Fibroblast of upper back skin (primary cell): ENCODE measurements at places on chromosomes 16 and 17.

DNA sequence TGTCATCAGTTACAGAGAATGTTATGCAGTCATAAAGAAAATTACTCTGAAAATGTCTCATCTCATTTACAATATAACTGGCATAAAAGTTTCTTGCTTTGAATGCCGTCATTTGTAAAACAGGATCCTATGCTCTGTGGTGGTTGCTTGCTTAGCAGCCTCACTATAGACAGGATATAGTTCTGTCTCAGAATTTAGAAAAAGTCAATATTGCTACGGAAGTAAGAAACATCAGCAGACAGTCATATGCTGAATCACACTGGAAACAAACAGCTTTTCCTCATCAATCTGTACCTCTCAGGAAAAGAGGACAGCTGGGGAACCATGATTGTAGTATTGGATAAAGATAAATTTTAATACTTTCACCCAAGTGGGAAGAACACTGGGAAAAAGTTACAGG is 105.5 kb downstream of the MYO1D start:
- DNase-seq, result peak; percentile 2

- peak; percentile 19 for DNase-seq
Observed at GRCh38 chr16:30666681-30667080, 8.4 kb downstream of the FBRS start.

DNA sequence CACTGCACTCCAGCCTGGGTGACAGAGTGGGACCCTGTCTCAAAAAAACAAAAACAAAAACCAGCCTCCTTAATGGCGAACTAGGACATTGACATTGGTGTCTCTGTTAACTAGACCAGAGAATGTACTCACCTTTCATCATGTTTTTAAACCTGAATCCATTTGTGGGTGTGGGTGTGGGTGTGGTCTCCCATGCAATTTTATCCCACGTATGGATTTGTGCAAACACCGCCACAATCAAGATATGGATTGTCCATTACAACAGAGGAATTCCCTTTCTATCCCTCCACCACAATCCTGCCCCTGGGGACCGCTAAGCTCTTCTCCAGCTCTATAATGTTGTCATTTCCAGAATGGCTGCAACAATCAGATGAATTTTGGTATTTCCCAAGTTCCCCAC is 49.9 kb downstream of the DNAH17 start:
- DNase-seq, result no peak

GRCh38 chr17:78617511-78618061 is 40.4 kb upstream of the DNAH17 start:
- DNase-seq, result peak; percentile 21

DNA sequence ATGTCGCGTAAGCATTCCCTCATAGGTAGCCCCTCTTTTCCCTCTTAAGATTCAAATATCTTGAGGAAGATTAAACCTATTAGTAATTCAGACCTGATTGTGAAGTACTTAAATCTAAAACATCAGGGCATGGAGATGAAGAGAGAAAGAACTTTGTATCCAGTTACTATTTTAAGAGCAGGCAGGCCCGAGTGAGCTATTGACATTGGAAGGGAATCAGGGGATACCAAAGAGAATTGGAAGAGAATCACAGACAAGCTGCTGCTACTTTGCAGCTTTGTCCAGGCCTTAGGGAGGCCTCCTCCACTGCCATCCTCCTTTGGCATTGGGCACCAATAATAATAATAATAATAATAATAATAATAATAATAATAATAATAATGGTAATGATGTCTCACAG is 170.5 kb downstream of the MRTFB start:
- no peak for DNase-seq

GRCh38 chr16:56244612-56245011 is 53.3 kb downstream of the GNAO1 start:
- DNase-seq, result no peak

- DNase-seq, result no peak
Observed at GRCh38 chr17:17754719-17755686, 73.7 kb downstream of the RAI1 start.

DNA sequence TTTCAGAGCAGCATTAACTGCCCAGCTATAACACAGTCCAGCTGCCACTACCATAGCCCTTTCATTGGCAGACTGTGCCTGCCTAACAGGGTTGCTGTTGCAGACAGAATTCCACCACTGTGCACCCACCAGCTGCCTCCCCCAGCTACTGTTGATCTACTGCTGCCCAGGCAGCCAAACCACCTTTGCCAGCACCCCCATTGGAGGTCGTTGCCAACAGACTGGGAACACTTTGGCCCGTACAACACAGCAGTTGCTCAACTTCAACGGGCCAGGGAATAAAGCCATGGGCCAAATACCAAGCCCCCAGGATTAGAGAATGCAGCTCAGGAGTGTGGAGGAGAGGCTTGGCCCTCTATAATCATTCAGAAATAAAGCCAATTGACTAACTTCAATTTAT is 473.6 kb downstream of the CDH11 start:
- DNase-seq, result no peak

GRCh38 chr17:2745317-2746037 is 4.0 kb downstream of the CCDC92B start:
- DNase-seq, result no peak

GRCh38 chr17:63434951-63435571 is 11.0 kb downstream of the CYB561 start:
- no peak for DNase-seq

DNA sequence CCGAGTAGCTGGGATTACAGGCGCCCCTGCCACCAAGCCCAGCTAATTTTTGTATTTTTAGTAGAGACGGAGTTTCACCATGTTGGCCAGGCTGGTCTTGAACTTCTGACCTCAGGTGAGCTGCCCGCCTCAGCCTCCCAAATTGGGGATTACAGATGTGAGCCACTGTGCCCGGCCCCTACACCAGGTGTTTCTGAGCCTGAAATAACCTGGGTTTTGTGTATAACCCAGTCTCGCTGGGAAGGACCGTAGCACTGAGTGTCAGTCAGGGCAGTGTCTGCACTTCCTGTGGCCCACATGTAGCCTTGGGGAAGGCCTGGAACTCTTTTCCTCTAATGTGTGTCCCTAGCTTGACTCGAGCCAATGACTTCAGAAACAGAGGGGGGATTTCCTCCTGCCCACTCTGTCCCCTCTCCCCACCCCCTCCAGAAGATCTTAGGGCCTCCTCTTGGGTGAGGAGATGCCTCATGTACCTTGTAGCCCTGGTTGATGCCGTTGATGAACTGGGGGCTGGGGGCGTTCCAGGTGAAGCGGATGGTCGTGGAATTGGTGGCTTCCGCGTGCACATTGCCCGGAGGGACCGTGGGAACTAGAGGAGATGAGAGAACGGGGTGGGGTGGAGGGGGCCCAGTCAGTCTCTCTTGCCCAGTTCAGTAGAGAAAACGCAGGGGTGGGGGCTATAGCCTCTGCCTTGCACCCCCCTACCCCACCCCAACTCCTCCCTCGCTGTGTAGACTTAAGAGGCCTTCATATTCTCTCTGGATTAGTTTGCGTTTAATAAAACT is 102.6 kb upstream of the CDC42EP4 start:
- DNase-seq, result no peak

DNA sequence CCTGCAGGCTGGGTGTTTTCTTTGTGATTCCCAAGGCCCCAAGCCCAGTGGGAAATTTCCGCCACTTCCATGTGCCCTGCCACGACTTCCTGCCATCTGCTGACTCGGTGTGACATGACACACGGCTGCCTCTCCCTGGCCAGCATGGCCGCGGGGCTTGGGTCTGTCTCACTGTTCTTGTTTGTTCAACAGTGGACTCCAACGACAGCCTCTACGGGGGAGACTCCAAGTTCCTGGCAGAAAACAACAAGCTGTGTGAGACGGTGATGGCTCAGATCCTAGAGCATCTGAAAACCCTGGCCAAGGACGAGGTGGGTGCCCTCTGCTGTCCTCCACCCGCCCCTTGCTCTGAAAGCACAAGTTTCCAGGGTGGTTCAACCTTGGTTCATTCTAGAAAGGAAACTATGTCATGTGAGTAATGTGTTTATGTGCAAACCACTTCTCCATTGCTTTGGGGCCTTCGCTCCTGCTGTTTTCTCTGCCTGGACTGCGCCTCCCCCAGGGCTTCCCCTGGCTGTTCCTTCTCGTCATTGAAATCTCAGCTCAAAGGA is 26.8 kb downstream of the KNOP1 start:
- DNase-seq, result no peak

GRCh38 chr16:67786491-67786890 is 19.9 kb downstream of the RANBP10 start:
- DNase-seq, result no peak

GRCh38 chr16:2206420-2206779 is 1.1 kb downstream of the MLST8 start:
- DNase-seq, result no peak

DNA sequence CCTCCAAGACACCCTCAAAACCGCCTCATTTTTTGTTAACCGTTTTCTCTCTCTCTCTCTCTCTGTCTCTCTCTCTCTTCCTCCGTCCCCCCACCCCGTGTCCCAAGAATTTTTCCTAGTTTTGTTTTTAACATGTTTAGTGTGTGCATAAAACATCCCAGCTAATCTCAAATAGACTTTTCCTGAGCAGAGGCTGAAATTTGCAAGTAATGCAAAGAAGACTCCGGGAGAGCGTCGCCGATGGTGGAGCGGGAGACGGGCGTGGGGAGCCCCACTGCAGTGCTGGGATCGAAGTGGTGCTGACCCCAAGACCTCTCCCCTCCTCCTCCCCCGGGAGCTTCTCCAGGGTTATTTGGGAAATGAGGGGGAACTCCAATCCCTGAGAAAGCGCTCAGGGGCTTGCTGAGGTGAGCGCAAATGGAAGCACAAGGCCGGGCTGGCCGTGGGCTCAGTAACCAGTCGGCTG is 4.7 kb upstream of the DLX4 start:
- no peak for DNase-seq

DNA sequence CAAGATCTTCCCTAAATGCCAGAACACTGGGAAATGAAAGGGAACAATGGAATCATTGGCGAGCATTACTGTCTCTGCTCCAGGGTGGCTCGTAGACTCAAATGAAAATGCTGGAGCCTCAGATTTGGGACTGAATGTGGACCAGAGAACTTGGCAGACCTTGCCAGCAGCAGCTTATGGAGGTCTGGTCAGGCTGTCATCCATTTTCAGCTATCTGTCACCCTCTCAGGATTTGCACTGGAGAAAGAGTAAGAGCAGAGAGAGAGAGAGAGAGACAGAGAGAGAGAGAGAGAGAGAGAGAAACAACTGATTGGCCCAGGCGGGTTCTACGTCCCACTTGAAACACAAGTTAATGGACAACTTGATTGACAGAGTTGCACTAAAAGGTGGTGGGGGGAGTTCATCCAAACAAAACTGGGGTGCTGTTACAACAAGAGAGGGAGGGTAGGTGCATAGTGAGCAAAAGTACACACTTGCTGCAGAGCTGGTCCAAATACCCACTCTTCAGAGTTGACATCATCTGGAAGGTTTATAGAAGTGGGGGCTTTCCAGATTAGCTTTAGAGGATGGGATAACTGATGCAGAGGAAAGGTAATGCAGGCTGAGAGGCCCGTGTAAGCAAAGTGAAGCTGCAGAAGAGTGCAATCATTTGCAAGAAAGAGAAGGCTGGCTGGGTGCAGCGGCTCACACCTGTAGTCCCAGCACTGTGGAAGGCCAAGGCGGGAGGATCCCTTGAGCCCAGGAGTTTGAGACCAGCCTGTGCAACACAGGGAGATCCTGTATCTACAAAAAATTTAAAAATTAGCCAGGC is 16.5 kb upstream of the NSMCE1 start:
- DNase-seq, result no peak

- no peak for DNase-seq
Observed at GRCh38 chr17:59533694-59534093, 31.7 kb upstream of the DHX40 start.

GRCh38 chr16:57544124-57544653 is 1.7 kb downstream of the ADGRG5 start:
- DNase-seq, result peak; percentile 25

- DNase-seq, result peak; percentile 68
Observed at GRCh38 chr17:30600060-30600829, 123.0 kb downstream of the GOSR1 start.

GRCh38 chr16:2468725-2469398 is 2.2 kb upstream of the NTN3 start:
- no peak for DNase-seq

GRCh38 chr17:36881323-36881722 is 56.0 kb upstream of the LHX1 start:
- no peak for DNase-seq

DNA sequence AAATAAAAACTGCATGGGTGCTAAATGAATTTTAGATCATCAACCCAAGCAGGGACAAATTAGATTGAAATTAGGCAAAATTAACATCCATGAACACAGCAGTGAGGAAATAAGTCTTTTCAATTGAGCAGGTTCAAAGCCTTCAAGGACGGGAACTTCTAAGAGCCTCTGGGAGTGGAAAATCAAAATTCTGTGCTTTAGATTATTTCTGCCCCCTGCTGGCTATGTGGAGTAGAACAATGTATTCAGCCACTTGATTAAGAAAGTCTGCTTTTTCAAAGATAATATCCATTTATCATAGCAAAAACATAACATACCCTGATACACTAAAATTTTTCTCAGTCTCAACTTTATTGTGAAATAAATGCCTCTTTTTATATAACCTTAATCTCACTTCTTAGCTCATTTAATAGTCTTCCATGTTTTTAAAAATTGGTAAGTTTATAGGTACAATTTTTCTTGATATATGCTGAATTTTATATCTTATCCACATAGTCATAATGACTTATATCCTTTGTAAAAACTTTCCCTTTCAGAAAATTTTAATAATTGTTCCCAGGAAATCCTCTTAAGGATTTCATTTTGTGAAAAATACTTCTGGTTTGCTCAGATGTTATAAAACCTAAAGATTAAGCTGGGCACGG is 28.1 kb upstream of the NOL11 start:
- peak; percentile 66 for DNase-seq

DNA sequence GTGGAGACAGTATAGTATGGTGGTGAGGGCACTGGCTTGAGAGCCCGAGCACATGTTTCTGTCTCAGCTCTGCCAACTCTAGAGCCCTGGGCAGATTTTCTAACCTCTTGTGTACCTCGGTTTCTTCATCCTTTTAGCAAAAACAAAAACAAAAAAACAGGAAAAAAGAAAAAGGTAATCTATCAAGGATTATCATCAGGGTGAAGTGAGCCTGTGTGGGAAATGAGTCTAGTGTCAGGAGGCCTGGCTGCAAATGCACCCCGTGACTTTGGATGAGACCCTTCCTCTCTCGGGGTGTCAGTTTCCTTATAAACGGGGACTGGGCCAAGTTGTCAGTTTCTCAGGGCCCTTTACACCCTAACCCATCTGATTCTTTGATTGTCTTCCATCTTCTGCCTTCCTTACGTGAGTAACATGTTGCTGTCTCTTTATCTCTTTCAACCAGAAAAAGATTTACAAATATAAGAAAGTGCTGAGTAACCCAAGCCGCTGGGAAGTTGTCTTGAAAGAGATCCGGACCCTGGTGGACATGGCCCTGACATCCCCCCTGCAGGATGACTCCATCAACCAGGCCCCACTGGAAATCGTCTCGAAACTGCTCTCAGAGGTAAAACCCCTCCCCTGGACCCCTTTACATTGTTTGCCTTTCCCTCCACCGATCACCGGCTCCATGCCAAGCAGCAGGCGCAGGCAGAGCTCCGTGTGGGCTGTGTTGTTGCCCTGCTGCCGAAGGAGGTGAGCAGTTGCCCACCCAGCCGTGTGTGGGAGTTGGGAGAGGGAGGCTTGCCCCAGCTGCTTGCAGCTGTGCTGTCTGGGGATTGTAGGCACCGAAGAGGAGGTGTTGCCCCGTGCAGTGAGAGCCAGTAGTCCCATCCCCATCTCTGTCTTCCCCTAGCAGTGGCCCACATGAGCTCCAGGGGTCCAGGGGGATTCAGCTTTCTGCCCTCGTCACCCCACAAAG is 127.1 kb upstream of the PLCG2 start:
- DNase-seq, result no peak

- no peak for DNase-seq
Observed at GRCh38 chr16:22642416-22643088, 131.9 kb downstream of the NPIPB5 start.
